ENCODE measurements at places on chromosomes 2 and 18.

DNA sequence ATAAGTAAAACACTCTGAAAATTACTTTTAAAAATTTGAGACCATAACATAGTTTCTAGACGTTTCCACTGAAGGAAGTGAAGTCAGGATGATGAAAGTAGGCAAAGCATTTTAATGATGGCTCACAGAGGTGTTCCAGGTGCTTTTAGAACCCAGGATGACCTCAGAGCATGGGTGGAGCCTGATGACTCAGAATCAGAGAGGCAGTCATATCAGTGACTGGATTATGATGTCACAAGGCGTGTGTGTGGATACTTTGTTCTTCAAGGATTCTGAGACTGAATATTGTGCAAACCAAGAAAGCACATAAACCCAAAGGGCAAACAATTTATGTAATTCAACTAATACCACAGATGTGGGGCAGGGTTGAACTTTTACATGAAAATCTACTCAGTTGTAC is 208.0 kb upstream of the FBXO11 start:
- DNase-seq = no peak

DNA sequence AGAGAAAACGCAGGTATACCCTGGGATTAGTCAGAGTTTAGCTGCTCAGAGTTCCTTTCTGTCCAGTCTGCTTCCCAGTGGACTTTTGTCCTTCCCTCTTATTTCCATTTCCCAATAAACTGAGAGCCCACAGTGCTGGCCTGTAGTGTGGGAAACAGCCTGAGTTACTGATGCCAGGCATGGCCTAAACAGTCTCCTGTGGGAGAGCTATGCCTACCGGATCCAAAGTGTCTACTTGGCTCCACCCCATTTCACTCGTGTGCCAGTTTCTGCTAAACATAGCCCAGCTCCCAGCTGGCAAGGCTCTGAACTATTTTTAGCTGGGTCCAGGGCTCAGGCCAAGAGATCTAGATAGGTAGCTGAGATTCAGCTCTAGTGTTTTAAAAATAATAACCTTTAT is 15.6 kb upstream of the PPP1CB start:
- DNase-seq = no peak

DNA sequence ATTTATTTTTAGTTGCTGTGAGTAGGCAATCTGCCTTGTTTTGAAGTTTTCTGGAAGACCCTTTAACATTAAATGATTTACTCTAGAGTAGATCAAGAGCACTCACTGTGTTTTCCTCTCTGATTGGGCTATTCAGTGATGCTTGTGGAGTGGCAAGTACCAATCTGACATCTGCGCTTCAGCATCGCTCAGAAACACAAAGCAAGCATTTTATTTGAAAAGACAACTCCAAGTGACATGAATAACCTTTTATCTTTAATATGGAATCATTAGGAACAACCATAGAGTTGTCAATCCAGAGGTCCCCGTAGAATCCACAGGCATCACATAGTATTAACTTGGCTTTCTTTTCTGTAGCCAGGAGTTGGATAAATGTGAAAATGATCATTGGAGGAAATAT is 114.7 kb downstream of the CPS1 start:
- DNase-seq = no peak

DNA sequence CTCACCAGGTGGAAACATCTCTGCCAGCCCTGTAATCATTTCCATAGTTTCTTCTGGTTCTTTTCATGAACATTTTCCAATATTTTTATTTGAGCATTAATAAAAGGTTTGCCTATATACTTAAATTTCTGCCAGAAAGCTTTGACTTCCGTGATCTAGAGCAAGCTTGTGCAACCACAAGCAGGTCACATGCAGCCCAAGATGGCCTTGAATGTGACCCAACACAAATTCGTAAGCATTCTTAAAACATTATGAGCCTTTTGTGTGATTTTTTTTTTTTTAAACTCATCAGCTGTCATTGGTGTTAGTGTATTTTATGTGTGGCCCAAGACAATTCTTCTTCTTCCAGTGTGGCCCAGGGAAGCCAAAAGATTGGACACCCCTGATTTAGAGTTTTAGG is 51.6 kb downstream of the NEDD4L start:
- no peak for DNase-seq

- no peak for DNase-seq
Measured at GRCh38 chr2:20582600-20583221, 68.2 kb downstream of the HS1BP3 start.
